ENCODE measurements at places on chromosomes 12 and 14.

GRCh38 chr12:111034886-111035577, 114.7 kb upstream of the MYL2 start:
- DNase-seq: peak; percentile 38

DNA sequence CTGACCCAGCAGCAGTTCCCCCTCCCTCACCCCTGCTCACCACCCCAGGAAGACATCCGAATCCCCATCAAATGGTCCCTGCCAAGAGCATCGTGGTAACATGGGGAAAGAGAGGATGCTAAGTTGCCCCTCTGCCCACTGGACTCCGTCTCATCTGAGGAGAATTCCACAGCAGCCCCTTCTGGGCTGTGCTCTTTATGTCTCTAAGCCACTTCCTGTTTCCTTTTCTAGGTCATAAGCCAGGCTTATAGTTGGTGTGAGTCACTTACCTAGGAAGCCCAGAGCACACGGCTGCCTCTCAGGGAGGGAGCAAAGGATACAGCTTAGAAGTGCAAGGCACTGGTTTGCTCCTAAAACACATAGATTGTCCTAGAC, 76.0 kb downstream of the VCPKMT start:
- peak; percentile 83 for DNase-seq

DNA sequence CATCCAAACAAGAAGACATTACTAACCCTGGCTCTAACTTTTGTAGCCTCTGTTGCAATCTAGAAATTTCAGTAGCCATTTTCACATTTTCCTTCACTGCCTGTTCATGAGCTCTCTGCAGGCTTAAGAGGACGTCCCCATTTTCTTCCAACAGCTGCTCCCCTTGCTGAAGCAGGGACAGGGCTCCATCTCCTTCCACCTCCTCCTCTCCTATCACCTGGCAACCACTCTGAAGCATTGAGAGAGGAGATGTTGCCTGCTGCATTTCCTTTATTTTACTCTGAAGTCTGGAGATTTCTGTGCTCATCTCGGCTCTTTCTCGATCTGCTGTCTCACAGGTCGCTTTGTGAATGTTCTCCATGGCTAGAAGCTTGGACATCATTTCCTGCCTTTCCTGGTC, 73.3 kb downstream of the NIN start:
- no peak for DNase-seq

DNA sequence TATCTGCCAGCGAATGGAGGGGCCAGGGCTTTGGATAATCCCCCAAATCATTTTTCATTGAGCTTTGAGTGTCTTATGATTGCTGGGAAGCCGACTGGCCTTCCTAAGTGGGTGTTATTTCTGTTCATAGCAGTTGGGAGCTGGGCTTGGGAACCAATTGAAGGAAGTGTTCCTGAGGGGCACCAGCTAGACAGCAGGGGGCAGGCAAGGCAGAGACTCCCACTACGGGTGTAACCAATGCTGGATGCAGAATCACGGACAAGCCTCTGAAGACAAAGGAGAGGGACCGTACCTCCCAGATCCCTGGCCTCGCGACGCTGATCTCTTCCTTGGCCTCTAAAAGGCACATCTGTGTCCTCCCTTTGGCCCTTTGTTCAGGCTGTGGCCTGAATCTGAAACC, 149.0 kb upstream of the PRMT8 start:
- peak; percentile 5 for DNase-seq

DNA sequence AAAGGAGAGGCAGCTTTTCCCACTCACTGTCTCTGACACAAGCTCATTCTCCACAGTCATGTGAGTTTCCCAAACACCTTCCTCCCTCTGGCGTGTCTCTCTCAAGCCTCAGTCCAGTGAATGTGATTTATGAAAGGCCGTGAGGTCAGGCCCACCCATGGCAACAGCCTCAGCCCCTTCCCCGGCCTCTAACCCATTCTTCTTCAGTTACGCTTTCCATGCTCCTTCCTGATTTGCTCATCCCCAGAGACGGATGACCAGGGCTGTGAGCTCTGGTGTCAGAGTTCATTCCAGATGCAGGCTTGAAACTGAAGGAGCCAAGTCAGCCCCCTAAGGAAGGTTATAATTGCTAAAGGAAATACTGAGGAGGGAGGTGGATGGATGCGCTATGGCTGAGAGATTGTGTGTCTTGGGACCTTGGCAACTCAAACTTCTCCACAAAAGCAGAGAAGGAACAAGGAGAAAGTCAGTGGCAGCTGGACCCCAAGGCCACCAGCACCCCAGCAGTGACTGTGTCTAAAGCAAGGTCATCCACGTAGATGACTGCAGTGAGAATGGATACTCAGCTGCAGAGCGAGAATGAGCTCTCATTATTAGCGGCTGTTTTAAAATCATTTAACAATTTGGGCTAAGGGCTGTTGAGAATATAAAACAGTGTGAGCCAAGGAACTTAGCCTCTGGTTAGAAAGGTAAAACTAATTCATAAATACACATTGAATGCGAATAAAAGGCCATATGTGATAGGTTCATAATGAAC, 84.1 kb downstream of the FBXL14 start:
- DNase-seq: no peak

- DNase-seq: peak; percentile 53
Measured at GRCh38 chr14:26765768-26766520, 168.1 kb upstream of the NOVA1 start.

DNA sequence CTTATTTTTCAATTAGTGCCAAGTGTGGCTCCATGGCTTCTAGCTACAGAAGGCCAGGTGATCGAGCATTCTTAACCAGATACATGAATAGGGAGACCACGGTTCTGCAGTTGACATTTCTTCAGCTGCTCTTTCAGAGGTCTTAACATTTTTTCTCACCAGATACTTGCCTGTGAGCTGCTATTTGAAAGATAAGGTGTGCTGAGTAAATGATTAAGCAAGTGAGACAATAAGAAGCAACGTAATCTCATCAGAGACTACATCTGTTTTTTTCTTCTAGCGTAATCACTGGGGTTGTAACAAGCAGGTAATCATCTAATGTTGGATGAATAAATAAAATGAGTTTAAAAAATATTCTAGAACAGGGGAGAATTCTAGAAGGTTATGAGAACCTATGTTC, 912.9 kb downstream of the DIO2 start:
- DNase-seq: no peak

DNA sequence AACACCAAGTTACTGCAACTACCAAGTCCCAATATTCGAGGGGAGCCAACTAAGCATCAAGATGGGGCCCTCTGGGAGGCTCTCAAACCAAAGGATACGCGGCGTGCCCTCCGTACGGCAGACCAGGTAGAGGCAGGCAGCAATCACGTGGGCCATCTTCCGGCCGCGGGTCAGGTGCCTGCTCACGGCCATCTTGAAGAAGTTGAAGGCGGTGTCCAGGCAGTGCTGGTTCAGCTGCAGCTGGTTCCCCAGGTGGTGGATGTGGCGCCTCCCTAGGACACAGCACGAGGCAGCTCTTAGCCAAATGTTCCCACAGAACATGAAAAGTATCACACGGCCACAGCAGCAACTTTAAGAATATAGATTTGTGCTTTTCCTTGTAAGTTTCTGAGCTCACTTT, 24.3 kb downstream of the BTBD6 start:
- DNase-seq: no peak

- no peak for DNase-seq
Measured at GRCh38 chr12:131349397-131350127, 361.3 kb upstream of the SFSWAP start.

- no peak for DNase-seq
Measured at GRCh38 chr14:64885559-64885958, 5.9 kb upstream of the SPTB start.

DNA sequence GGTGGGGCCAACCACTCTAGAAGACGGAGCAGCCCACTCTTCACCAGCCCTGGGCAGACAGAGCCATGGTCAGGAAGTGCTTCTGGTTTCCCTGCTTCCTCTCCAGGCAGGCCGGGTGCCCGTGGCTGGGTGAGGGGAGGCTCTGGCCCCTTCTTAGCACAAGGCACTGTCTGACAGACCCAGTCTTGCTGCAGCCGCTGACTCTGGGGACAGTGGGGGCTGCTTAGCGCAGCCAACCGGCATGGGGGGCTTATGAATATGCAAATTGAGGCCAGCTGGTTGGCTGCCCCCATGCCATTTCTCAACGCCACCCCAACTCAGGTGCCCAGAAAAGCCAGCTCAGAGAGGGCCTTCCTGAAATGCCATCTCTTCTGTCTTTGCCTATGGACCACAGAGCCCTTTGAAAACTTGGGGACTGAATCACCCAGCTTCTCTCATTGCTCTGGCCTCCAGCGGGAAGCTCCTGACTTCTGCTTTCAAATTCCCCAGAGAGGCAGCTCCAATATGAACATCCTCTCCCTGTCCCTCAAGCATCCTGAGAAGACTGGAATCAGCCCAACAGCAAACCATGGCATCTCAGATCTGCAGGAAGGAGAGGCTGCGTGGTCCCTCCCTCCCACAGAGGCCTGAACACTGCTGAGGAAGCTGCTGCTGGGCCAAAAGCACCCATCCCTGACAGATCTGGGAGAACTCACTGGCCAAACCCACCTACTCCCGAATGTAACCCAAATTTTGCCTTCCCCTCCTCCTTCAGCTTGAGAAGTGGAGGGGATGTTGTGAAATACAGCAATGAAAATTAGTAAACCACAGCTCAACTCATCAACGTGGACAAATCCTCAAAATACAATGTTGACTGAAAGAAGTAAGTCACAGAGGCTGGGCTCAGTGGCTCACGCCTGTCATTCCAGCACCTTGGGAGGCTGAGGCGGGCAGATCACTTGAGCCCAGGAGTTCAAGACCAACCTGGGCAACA, at the start of gene PROX2:
TSS of gene PROX2 (minus strand) at position 205 of the 973 bp plus-strand sequence. CDS start 12,311 bp downstream, outside the sequence.
- no peak for DNase-seq

GRCh38 chr12:6691473-6691872, 2.3 kb upstream of the ZNF384 start:
- peak; percentile 12 for DNase-seq

DNA sequence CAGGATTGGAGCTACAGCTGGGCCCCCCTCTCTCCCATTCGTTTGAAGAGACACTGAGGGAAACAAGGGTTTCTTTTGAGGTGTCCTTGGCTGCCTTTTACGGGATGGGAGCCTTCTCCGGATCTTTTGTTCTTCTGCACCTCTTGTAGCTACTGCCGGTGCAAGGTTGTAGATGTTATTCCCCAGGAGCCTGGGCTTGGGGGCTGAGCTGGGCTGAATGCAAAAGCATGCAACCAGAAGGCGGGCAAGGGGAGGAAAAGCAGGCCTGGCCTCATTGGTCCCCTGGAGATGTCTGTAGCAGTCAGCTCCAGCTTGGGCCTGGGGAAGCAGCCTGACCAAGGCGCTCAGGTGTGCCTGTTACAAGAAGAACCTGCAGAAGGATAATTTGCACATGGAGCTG, 110.3 kb downstream of the GCH1 start:
- DNase-seq: no peak

DNA sequence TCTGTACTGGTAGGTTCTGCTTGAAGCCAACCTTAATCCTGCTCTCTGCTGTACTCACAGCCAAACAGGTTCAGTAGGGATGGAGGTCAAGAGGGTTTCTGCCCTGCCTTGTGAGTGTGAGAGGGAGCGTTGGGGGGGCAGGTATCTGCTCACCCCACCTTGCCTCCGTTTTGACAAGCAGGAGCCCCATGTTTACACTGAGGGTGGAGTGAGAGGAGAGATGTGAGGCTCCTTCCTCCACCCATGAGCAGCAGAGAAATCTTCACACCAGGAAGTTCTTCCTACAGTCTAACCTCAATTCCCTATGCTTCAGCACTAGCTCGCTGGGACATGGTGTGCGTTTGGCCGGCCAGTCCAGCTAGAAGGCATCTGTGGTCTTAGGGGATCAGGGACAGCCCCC, 4.2 kb downstream of the KRT80 start:
- DNase-seq: no peak

- no peak for DNase-seq
Measured at GRCh38 chr12:79402606-79403005, 288.2 kb downstream of the PAWR start.

- peak; percentile 71 for DNase-seq
Measured at GRCh38 chr12:60070552-60070951, 474.7 kb downstream of the SLC16A7 start.

- no peak for DNase-seq
Measured at GRCh38 chr12:121328620-121329019, 23.6 kb downstream of the ANAPC5 start.

DNA sequence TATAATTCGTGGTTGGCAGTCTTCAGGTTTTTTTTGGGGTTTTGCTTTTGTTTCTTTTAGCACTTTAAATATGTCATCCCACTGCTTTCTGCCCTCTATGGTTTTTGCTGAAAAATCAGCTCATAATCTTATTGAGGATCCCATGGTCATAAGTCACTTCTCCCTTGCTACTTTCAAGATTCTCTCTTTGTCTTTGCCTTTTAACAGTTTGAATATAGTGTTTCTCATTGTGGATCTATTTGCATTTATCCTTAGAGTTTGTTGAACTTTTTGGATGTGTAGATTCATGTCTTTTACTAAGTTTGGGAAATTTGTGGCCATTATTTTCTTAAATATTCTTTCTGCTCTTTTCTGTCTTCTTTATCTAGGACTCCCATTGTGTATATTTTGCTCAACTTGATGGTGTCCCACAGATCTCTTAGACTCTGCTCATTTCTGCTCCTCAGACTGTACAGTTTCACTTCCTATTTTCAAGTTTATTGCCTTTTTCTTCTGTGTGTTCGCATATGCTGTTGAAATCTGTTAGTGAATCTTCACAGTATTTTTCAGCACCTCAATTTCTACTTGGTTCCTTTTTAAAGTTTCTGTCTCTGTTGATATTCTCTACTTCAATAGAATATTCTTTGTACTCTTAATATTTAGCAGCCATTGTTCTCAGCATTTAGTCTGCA, 70.8 kb downstream of the WNK1 start:
- DNase-seq: no peak

GRCh38 chr12:121514184-121514742, 66.6 kb downstream of the KDM2B start:
- DNase-seq: no peak

GRCh38 chr12:88947486-88948043, 367.3 kb upstream of the KITLG start:
- DNase-seq: no peak

GRCh38 chr12:117714203-117714602, 254.6 kb downstream of the KSR2 start:
- no peak for DNase-seq

- peak; percentile 48 for DNase-seq
Measured at GRCh38 chr12:50050410-50051098, 6.8 kb upstream of the ASIC1 start.

DNA sequence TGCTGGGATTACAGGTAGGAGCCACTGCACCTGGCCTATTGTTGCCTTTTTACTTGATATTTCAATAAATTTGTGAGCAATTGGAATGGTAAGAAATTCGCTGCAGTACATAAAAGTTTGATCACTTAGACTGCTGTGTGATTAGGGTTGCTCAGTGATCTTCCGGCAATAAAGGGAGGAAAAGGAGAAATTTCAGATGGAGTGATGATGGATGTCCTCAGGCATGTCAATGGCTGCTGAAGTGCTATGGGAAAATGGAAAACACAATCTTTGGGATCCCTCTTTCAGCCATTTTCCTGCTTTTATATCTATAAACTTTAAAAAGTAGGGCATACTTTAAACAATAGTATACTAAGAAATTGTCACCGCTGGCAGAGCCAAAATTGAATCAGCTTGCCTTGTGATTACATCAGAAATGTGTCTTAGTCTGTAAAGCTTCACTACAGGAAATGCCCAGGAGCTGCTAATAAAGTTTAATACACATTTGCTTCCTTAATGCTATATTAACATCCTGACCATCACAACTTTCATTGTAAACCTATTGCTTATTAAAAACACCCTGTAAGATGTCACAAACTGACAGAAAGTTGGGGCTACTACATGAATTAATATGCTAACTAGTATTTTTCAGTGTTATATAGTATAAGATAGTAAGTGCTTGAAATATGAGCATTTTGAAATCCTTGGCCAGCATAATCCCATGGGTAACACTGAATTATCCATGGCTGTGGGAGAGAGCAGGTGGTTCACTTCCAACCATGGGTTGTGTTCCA, 13.7 kb upstream of the FBXL14 start:
- DNase-seq: peak; percentile 26

Data from epithelial cell of esophagus (primary cell).